ENCODE measurements at places on chromosomes 16 and 17.
A peak's percentile ranks its signal among the peaks of the same experiment; 100 is the strongest.

GRCh38 chr16:90081606-90081970, 4.5 kb upstream of the PRDM7 start:
- DNase-seq: no peak

DNA sequence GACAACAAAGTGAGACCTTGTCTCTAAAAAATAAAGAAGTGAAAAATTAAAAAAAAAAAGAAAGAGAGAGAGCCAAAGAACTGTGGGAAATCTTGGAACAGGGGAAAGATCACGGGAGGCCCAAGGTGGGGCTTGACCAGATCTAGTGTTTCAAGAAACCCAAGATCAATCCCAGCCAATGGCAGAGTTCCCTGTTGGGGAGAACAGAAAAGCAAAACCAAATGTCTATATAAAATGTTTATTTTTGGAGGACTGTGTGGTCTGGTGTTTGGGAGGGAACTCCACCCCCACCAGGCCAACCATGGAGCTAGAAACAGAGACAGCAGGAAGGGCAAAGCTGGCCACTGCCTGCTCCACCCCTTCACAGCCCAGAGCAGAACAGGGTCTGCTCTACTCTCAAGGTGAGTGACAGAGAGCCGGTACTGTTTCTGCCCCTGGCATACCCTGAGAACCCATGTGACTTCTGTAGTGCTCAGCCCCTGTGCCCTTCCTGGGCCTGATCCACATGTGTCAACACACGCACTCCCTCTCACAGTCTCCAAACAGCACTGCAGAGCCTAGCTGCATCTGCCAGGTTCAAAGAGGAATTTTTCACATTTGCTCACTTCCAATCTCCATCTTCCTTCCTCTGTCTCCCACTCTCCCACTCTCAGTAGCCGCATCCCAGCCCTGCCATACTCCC, 3.7 kb downstream of the TMEM101 start:
- no peak for DNase-seq

DNA sequence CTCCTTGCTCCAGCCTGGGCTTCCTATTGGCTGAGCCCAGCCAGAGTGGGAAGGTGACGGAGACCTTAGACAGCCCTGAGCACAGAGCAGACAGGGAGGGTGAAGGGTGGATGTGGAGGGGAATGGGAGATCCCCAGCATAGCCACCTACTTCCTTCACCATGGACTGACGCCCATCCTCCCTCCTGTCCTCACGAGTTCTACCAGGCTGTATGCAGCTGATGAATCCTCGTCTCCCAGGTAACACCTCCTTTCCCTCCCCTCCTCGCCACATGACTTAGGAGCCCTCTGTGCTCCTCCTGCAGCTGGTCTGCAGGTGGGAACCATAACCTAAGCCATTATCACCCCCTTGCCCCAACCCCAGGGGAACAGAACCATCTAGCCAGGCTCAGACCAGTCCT, 9.0 kb upstream of the CRHR1 start:
- DNase-seq: no peak

DNA sequence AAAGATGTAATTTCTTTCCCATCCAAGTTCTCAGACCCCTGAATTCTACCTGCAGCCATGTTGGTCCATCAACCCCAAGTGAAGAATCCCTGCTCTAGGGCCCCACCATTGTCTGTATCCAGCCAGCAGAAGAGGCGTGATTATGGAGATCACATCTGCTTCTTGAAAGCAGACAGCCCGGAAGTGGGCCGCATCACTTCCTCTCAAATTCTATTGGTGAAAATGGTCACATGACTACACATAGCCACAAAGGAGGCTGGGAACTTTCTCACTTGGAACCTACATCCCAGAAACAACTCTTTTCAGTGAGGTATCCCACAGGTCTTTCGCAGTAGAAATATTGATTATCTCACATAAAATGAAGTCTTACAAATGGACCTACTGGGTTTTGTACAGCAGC, 40.1 kb downstream of the IL4R start:
- DNase-seq: no peak

DNA sequence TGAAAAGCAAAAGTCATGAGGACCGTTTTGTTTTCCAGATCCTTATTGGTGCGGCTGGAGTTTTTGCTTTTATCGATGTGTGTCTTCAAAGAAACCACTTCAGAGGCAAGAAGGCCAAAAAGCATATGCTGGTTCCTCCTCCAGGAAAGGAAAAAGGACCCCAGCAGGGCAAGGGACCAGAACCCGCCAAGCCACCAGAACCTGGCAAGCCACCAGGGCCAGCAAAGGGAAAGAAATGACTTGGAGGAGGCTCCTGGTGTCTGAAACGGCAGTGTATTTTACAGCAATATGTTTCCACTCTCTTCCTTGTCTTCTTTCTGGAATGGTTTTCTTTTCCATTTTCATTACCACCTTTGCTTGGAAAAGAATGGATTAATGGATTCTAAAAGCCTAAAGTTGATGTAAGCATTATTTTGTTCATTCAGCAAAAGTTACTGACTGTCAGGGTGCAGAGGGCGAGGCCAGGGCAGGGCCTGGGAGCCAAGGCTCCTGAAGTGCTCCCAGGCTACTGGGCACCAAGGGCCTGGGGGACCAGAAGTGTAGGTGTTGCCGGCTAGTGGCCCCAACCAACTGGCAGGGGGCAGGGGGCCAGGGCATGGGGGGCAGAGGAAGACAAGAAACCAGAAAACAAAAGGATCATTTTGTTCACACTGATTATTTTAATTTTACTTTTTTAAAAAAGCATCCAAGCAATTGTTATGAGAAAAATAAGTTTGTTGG, 8.8 kb downstream of the CMTM2 start:
- no peak for DNase-seq

DNA sequence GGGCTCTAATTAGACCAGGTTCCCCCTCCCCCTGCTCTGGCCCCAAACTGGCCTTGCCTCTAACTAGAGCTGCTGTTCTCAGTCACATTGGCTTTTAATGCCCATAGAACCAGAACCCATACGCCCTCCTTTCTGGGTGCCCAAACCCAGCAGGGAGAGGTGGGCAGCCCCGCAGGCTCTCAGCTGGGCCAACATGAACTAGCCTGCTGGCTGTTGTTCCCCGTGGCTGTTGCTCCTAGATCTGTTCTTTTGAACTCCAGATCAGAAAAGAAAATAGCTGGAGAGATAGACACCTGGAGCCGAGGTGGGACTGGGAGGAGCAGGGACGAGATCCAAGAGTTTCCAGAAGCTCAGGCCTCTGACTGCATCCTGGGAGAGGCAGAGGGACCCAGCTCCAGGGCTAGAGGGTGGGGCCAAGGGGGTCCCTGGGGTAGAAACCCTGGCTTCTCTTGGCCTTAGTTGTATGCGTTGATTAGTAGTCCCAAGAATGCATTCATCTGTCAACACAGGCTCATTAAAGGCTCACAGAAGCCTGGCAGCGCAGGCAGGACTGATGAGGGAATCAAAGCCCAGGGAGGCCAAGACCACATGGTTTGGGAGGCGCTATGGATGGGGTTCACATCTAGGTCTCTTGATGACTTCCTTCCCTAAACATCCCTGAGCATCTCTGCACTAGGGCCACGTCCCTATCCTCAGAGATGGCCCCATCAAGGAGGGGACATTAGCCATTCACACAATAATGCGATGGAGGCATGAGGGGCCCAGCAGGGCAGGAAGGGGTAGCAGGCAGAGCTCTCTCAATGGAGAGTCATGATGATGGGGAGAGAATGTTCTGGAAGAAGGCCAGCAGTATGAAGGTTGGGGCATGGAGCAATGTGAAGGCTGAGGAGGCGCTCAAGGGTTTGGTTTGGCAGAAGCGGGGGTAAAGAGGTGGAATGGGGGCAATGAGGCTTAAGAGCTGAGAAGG, 1.3 kb upstream of the CPSF4L start:
- no peak for DNase-seq

DNA sequence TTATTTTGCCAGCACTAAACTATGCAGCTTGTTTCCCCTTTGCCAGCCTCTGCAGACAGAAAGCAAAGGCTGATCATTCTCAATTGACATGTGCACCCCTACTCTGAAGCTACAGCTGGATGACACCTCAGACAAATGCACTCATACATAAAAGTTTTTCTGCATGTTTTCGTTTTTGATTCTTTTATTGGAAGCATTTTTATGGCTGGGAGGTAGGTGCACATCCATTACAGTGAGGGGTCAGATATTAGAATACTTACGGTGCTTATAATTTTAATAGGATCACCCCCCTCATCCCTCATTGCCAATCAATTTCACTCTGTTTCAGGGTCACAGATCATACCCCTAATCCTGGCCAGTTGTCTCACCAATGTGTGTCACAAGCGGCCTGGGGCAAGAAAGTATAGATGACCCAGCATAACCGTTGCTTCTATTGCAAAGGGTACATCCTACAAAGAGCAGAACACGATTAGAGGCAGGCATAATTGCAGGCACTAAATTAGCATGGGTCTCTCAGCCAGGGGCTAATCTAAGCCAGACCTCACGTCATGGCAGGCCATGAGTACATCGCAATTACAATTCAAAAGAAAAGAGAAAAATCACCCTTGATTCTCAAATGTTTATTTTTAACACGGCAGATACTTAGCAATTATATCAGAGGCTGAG, 89.5 kb upstream of the SOX9 start:
- DNase-seq: no peak

DNA sequence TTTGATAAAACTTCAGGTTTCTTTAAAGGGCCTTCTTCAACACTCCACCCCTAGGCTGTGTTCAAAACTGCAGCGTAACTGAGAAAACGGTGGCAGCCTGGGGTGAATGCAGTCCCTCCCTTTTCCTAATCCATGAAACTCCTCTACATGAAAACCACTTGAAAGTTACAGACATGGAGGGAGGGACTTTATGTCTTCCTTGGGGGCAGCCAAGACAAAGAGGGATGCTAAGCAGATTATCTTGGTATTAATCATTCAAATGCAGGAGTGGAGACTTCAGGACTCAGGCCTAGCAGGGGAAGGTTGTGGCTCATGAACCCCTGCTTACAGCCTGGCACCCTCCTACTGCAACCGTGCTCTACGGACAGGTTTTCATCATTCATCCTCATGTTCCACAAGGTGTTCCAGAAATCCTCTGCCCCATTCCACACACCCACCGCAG, 46.8 kb downstream of the RNF112 start:
- DNase-seq: no peak

DNA sequence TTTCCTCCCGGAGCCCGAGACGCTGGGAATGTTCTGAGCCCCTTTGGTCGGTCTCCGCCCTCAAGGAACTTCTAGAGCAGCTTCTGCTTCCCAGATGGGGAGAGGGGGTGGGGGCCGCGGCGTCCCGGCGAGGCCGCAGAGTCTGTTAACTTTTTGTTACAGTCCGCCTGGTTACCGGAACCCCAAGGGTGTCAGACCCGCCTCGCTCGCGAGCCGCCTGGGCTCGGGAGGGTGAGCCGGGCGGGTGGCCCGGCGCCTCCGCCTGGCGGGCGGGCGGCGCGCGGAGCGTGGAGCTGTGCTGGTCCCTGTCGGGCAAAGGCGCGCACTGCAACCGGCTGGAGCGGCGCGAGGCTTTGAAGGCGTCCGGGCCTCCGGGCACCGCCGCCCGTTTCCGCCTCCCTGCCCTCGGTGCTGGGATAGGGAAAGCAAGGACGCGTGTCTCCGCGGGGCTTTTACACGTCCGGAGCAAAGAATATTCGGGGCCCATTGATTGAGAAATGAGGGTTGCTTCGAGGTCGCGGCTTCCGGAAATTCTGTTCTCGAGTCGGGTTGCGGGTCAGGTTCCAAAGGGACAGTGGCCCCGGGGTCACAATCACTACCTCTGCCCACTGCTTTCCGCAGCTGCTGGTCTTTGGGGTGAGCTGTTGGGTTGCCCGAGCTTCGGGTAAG, 1.7 kb downstream of the HS3ST3B1 start:
- peak; percentile 83 for DNase-seq

DNA sequence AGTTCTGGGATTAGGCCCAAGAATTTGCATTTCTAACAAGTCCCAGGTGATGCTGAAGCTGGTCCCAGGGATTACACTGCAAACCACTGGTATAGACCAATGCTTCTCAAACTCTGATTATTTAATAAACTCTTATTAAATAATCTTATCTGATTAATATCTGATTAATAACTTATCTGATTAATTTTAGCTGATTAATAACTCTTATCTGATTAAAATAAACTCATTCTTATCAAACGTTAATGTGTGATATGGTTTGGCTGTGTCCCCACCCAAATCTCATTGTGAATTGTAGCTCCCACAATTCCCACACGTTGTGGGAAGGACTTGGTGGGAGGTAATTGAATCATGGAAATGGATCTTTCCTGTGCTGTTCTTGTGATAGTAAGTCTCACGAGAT, 78.6 kb upstream of the TANC2 start:
- DNase-seq: no peak

All from naive thymus-derived CD8-positive, alpha-beta T cell (primary cell).